ENCODE measurements at places on chromosomes 5 and 9. TPM values are rescaled to one million over a fixed set of nuclear protein-coding genes. Genes with fewer than 3 reads are reported as not detected.
A peak's percentile ranks its signal among the peaks of the same experiment; 100 is the strongest.

TRMO gene
- total RNA-seq: 5.7 TPM

HAVCR1 gene
- total RNA-seq: not detected

TMEM38B gene
- 21.1 TPM for total RNA-seq

SH3TC2 gene
- 0.69 TPM for total RNA-seq

TRPM3 gene
- 37.2 TPM for total RNA-seq

MUSK gene
- 0.24 TPM for total RNA-seq

ADAMTS13 gene
- total RNA-seq: 2.4 TPM

CNTFR gene
- 37.2 TPM for total RNA-seq

PCDHB14 gene
- 7.4 TPM for total RNA-seq

LURAP1L gene
- 0.77 TPM for total RNA-seq

DDX41 gene
- 60.7 TPM for total RNA-seq

CD72 gene
- 0.56 TPM for total RNA-seq

ACER2 gene
- 5.6 TPM for total RNA-seq

GRCh38 chr9:84670138-84671041 is 861 bp downstream of the NTRK2 start:
- no peaks in the 10 kb centered on the region for H3K36me3 ChIP-seq
- H3K27me3 ChIP-seq: peaks cover 96% of the 10 kb centered on the region
- H3K27ac ChIP-seq: no peak overlapping the region
- peak overlapping the region; percentile 65 for H3K4me3 ChIP-seq
- peaks cover 16% of the 10 kb centered on the region for H3K4me1 ChIP-seq
- DNase-seq: peak; percentile 80

- peak within 1 kb of the TSS; percentile 96 for H3K27ac ChIP-seq
- no peaks in the 10 kb centered on the region for H3K27me3 ChIP-seq
- H3K4me1 ChIP-seq: peaks cover 40% of the 10 kb centered on the region
These were observed at the start of gene LIX1 for GRCh38 chr5:97142521-97143254. Gene LIX1 (minus strand): TSS chr5:97142611. CDS start chr5:97142576, 35 bp downstream.

- no peak overlapping the region for H3K4me3 ChIP-seq
- peak; percentile 81 for DNase-seq
- H3K27ac ChIP-seq: peak overlapping the region; percentile 19
- H3K27me3 ChIP-seq: no peaks in the 10 kb centered on the region
- no peaks in the 10 kb centered on the region for H3K36me3 ChIP-seq
These were observed 19.1 kb upstream of the KCNMB1 start for GRCh38 chr5:170408226-170408625.

- no peak for DNase-seq
- peaks cover 13% of the 10 kb centered on the region for H3K36me3 ChIP-seq
- H3K27me3 ChIP-seq: no peaks in the 10 kb centered on the region
- H3K27ac ChIP-seq: no peak overlapping the region
- no peak overlapping the region for H3K4me3 ChIP-seq
- H3K4me1 ChIP-seq: peaks cover 29% of the 10 kb centered on the region
These were observed 307.6 kb downstream of the GLIS3 start for GRCh38 chr9:3992222-3992621.

GRCh38 chr5:165497707-165498106 is 1992.3 kb downstream of the MAT2B start:
- DNase-seq: peak; percentile 46
- no peak overlapping the region for H3K4me3 ChIP-seq
- H3K27me3 ChIP-seq: no peaks in the 10 kb centered on the region

GRCh38 chr5:41670854-41671479 is 160.6 kb upstream of the PLCXD3 start:
- peaks cover 6% of the 10 kb centered on the region for H3K4me1 ChIP-seq
- DNase-seq: no peak
- no peak overlapping the region for H3K27ac ChIP-seq

DNA sequence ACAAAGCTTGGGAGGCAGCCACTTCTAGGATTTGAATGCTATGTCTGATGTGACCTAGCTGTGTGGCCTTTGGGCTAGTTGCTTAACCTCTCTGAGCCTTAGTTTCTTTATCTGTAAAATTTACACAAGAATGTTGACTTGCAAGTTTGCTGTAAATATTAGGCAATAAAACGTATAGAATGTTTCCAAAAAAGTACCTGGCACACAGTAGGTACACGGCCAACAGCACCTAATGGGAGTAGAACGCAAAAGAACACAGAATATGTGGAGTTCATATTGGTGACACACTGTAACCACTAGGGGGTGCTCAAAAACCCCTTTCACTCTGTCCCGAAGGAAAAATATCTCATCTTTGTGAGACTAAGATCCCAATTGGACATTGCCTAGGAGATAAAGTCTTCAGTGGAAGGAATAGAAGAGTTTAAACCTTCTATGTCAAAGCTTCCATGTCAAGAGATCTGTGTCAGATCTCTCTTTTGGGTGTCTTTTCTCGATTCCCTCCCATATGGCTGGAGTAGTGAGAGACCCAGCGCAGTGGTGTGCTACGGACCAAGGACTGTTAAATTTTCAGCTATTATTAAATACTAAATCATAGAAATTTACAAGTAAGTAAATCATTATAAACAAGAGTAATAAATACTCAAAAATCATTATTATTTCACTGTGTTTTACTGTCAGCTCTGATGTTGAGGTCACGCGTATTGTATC is 145.4 kb upstream of the RAD23B start:
- no peak overlapping the region for H3K27ac ChIP-seq
- peak; percentile 56 for DNase-seq
- no peak overlapping the region for H3K4me3 ChIP-seq
- no peaks in the 10 kb centered on the region for H3K27me3 ChIP-seq
- H3K4me1 ChIP-seq: peaks cover 9% of the 10 kb centered on the region

DNA sequence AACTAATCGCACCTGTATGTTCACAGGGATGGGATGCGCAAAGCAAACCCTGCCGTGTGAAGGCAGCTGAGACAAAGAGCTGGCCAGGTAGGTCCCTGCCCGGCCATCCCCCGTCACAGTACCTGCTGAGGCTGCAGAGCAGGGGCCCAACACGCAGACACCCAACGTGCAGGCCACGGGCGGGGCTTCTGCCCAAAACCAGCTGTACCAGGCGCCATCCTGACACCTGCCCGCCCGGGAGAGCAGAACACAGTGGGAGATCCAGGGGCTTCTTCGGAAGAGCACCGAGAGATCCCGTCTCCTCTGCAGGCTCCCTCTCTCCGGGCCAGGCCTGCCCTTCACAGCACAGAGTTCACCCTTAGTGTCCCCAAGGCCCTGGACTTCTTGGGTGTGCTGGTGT is 28.4 kb downstream of the ABO start:
- no peaks in the 10 kb centered on the region for H3K36me3 ChIP-seq
- H3K27me3 ChIP-seq: peaks cover 32% of the 10 kb centered on the region
- H3K4me3 ChIP-seq: no peak overlapping the region
- no peak for DNase-seq

- no peak for DNase-seq
- no peaks in the 10 kb centered on the region for H3K36me3 ChIP-seq
- H3K4me3 ChIP-seq: no peak overlapping the region
- no peaks in the 10 kb centered on the region for H3K27me3 ChIP-seq
- no peak overlapping the region for H3K27ac ChIP-seq
These were observed 576.2 kb upstream of the CLINT1 start for GRCh38 chr5:158435161-158435616.

GRCh38 chr5:69491838-69492390 is 676 bp upstream of the OCLN start:
- H3K4me1 ChIP-seq: peaks cover 37% of the 10 kb centered on the region
- no peak overlapping the region for H3K27ac ChIP-seq
- H3K4me3 ChIP-seq: peak overlapping the region; percentile 95
- H3K36me3 ChIP-seq: no peaks in the 10 kb centered on the region

DNA sequence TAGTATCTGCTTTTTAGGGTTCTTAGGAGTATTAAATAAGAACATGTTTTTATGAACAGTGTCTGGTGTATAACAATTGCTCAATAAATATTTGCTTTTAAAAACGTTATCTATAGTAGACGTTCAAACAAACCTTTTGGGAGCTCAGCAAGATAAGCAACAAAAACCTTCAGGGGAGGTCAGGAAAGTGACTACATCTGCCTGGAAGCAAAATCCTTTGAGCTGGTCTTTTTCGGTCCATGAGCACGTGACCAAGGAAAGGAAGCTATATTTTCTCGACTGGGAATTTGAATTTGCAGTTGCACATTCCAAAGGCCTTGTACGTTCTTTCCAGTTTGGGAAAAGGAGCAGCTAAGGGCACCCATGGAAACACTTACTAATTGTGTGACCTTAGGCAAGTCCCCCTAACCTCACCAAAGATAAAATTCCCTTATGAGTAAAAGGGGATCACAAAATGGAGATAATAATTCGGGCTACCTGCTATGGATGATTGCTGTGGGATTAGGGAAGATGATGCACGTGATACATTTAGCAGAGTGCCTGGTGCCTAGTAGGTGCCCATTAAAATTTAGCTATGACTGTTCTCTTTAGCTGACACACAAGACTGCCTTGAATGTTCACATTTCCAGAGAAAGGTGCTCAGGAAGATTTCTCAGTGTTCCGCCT is 45.4 kb downstream of the PTTG1 start:
- no peaks in the 10 kb centered on the region for H3K36me3 ChIP-seq
- H3K27ac ChIP-seq: no peak overlapping the region
- no peak overlapping the region for H3K4me3 ChIP-seq
- no peaks in the 10 kb centered on the region for H3K4me1 ChIP-seq

- H3K4me1 ChIP-seq: no peaks in the 10 kb centered on the region
- H3K27me3 ChIP-seq: no peaks in the 10 kb centered on the region
- H3K36me3 ChIP-seq: no peaks in the 10 kb centered on the region
- no peak for DNase-seq
- no peak overlapping the region for H3K27ac ChIP-seq
These were observed 99.3 kb downstream of the GDNF start for GRCh38 chr5:37740331-37741066.

- no peak for DNase-seq
- no peaks in the 10 kb centered on the region for H3K36me3 ChIP-seq
- no peak overlapping the region for H3K4me3 ChIP-seq
- H3K27me3 ChIP-seq: no peaks in the 10 kb centered on the region
These were observed 1.9 kb downstream of the FGF1 start for GRCh38 chr5:142683881-142684505.

- no peak for DNase-seq
- no peak overlapping the region for H3K27ac ChIP-seq
- H3K27me3 ChIP-seq: no peaks in the 10 kb centered on the region
- no peaks in the 10 kb centered on the region for H3K36me3 ChIP-seq
- no peak overlapping the region for H3K4me3 ChIP-seq
These were observed 233.3 kb downstream of the CDH9 start for GRCh38 chr5:26805076-26805475.

- DNase-seq: no peak
- H3K27me3 ChIP-seq: no peaks in the 10 kb centered on the region
- H3K36me3 ChIP-seq: no peaks in the 10 kb centered on the region
- H3K4me3 ChIP-seq: no peak overlapping the region
These were observed 21.1 kb upstream of the LAMC3 start for GRCh38 chr9:130987738-130988399.

- no peaks in the 10 kb centered on the region for H3K4me1 ChIP-seq
- DNase-seq: no peak
- no peak overlapping the region for H3K4me3 ChIP-seq
- no peaks in the 10 kb centered on the region for H3K36me3 ChIP-seq
These were observed 197.8 kb downstream of the ANXA1 start for GRCh38 chr9:73349476-73349875.

DNA sequence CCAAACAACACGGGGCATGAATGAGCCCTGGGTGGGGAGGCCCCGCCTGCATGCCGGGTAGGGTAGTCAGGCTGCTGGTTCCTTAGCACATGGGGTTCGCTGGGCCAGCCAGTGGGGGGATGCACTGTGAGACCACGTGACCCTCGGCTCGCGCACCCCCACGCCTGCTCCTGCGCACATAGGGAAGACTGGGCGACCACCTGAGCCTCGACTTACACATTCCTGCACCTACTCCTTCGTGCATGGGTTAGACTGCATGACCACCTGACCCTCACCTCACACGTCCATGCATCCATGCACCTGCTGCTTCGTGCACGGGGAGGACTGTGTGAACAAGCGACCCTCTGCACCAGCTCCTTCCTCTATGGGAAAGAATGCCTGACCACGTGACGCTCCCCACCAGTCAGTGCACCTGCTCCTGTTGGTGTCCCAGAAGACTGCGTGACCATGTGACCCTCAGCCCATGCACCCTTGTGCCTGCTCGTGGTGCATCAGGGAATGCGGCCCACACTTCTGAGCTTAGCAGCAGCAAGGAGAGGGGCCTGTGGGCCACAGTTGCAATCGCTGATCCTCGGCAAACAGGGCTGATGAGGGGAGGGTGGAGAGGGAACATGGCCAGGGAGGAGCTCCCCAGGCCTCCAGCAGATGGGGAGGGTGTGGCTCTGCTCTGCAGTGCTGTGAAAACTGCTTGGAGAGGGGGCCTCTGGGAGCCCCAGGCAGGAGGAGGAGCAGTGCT is 18.1 kb downstream of the LPCAT1 start:
- H3K27ac ChIP-seq: no peak overlapping the region
- H3K36me3 ChIP-seq: no peaks in the 10 kb centered on the region
- DNase-seq: peak; percentile 16
- H3K4me1 ChIP-seq: peaks cover 6% of the 10 kb centered on the region
- H3K27me3 ChIP-seq: no peaks in the 10 kb centered on the region

DNA sequence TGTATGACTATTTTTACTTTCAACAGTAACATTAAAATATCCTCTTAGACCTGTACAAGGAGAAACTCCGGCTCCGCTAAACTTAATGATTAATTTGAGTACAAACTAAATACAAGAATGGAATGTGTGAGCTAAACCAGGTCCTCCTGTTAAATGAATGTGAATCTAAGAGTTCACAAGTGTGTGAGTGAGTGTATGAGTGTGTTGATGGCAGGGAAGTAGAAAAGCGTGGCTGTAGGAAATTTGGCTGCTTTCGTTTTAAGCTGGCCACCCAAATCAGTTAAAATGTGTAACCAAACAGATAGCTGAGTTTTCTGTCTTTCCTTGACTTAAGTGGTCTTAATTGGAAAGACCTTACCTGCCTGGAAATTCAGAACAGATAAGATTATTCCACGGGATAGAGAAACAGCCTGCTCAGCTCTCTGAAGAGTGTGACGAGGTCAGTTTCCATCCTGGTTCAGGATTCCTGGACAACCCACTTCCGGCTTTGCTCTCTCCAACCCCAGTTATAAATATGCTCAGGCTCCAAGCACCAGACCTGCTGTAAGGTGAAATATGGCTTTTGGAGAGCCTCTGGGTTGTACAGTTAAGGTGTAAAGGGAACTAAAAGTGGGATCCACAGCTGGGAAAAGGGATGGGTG is 908.6 kb upstream of the EDIL3 start:
- no peaks in the 10 kb centered on the region for H3K4me1 ChIP-seq
- H3K27me3 ChIP-seq: no peaks in the 10 kb centered on the region
- H3K27ac ChIP-seq: no peak overlapping the region

DNA sequence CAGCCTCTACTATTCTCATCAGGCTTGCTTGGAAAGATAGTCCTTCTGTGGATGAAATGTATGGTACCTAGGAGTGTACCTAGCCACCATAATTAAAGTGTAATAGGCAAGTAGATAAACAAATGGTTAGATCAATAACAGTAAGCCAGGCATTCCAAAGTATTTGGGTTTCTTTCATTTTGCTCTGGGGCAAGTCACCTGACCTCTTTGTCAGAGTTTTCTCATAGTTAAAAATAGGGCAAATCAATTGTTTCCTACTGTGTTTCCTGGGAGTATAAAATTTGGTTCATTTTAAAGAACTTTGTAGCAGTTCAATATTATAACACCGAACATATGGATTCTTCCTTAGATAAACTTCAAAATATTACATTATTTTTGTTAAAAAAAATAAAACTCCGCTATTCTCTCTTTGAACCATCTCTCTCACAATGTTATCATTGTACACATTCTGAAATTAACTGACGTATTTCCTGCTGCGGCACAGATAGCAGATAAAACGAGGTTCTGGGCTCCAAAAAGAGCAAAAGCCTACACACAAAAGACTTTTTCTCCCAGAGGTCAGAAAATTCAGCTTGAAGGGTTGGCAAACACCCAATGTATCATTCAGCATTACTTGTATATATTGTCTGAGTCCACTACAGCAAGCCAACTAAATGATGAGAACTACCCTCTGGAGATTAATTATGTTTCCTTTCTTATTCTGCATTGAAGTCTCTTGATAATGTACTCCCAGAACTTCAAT is 267.9 kb downstream of the COX7C start:
- H3K36me3 ChIP-seq: no peaks in the 10 kb centered on the region
- no peaks in the 10 kb centered on the region for H3K27me3 ChIP-seq
- H3K27ac ChIP-seq: no peak overlapping the region
- H3K4me1 ChIP-seq: no peaks in the 10 kb centered on the region
- DNase-seq: no peak
